ENCODE measurements at places on chromosomes 12 and 14. TPM values are rescaled to one million over a fixed set of nuclear protein-coding genes. Genes with fewer than 3 reads are reported as not detected.

Gene ALX1
- total RNA-seq, result not detected

Gene CCDC184
- total RNA-seq, result 0.61 TPM

Gene SLC39A5
- 0.87 TPM for total RNA-seq

Gene SPTB
- total RNA-seq, result 3.0 TPM

Gene ADAM20
- total RNA-seq, result 1.2 TPM

Gene PTCSC3
- total RNA-seq, result 2.8 TPM

Gene SSTR1
- total RNA-seq, result 9.2 TPM

Gene GRIP1
- total RNA-seq, result 5.2 TPM

Gene IRAK3
- 44.6 TPM for total RNA-seq

Gene KCNMB4
- 6.0 TPM for total RNA-seq

Gene GPD1
- 32.9 TPM for total RNA-seq

Gene PDZRN4
- total RNA-seq, result 0.75 TPM

Gene CCDC38
- not detected for total RNA-seq

Gene PLD4
- total RNA-seq, result 3.1 TPM

Gene TOMM20L
- not detected for total RNA-seq

Gene KLHL33
- 0.29 TPM for total RNA-seq

Gene GARIN6
- not detected for total RNA-seq

Gene ESPL1
- total RNA-seq, result 0.35 TPM

Gene AQP2
- not detected for total RNA-seq

Gene GPRC5D
- total RNA-seq, result not detected

Gene RHEBL1
- total RNA-seq, result 1.1 TPM

Gene BMAL2
- 6.9 TPM for total RNA-seq

Gene OTOGL
- total RNA-seq, result 0.09 TPM

Gene LALBA
- total RNA-seq, result not detected

Gene DPPA3
- total RNA-seq, result not detected

Gene FKBP3
- 33.0 TPM for total RNA-seq

Gene MIPOL1
- total RNA-seq, result 10.0 TPM

Gene PRKD1
- 17.2 TPM for total RNA-seq

Gene OR4Q3
- not detected for total RNA-seq

Gene CLEC1A
- total RNA-seq, result 15.0 TPM

Data from upper lobe of right lung (tissue), 1 donor.